Liver (tissue), 10 donors: ENCODE measurements at places on chromosomes 3 and 15. TPM values are rescaled to one million over a fixed set of nuclear protein-coding genes. Genes with fewer than 3 reads are reported as not detected.

Gene ZNF501
- 1.1 TPM for total RNA-seq

GRCh38 chr15:70795311-70795665 is 31.9 kb upstream of the UACA start:
- DNase-seq: no peak

DNA sequence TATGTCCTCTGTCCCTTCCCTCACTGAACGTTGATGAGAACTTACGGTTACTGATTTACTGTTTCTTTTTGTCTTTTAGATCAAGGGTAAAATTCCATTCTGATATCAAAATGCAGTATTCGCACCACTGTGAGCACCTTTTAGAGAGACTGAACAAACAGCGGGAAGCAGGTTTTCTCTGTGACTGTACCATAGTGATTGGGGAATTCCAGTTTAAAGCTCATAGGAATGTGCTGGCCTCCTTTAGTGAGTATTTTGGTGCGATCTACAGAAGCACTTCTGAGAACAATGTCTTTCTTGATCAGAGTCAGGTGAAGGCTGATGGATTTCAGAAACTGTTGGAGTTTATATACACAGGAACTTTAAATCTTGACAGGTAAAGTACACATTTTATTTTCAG is 990 bp downstream of the MYNN start:
- no peak for DNase-seq

DNA sequence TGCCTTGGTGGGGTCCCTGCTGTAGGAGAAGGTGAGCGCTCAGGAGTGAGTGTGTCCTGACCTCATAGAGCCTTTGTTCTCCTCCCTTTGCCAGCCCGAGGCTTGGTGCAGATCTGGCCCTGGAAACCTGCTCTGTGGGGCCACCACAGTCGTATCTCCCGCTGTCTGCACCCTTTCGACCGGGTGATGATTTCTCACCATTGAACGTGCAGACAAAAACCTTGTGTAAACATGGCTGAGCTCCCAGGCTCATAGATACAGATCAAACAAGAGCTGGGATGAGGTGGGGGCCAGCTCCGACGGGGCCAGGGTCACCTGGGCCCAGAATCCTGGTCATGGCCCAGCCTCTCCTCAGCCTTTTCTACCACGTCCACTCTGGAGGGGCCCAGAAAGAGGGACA is 34.6 kb upstream of the ESYT3 start:
- no peak for DNase-seq

DNA sequence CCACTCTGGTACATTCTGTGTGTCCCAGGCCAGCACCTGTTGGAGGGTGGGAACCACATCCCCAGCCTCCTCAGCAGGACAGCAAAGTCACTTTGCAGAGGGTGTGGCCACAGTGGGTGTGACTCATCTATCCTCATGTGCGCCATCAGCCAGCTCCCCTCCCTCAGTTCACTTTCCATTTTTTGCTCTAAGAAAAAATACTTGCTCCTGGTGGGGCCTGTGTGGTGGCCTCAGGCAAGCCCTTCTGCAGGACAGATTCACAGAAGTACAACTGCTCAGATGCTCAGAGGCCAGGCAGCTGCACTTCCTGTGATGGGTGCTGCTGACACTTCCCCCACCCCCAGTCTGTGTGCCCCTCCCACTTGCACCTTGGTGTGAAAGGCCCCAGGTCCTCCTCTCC is 78.3 kb upstream of the ALDH1L1 start:
- no peak for DNase-seq

DNA sequence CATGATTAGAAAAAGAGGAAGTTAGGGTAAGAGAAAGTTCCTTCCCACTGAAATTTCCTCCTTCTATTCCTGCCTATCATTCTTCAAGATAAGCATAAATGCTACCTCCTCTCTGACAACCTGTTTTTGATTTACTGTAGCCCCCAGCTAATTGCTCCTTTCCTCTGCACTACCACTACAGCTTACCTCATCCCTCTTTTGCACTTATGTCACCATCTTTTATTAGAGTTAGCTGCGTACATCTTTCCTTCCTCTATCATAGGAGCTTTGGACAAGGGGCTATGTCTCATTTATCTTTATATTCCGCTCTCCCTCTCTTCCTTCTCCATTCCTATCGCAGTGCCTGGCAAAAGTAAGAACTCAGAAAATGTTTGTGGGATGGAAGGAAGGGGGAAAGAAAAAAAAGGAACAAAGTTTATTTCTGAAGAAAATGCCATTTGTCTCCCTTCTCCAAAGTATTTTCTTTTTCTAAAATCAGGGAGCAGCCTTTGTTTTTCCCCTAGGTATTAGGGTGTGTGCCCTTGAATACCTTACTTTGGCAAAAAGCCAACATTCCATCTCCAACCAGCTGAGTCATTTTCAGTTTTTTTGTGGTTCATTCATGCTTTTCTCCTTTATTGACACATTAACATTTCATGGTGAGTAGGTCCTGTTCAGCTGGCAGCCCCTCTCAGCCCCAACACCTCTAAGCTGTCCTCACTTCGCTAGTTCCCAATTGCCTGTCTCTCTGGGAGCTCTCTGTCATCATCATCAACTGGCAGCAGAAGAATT is 87.6 kb upstream of the SOX2 start:
- no peak for DNase-seq

DNA sequence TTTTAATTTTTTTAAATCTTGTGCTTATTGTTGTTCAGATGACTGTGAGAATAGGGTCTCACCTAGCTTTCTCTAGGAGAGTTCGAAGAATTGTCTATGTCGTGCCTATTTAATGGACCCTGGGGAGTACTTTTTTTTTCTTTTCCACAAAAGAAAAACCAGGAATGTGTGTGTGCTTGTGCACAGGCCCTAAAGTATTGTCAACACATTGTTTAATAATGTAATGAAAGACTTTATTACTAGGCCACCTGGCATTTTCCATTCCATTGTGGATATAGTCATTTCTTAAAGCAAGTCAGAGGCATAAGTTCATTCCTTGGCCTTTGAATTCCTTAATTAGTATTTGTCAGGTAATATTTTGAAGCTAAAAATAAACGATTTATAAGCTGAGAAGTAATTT is 135.9 kb downstream of the KLHL25 start:
- DNase-seq: no peak

DNA sequence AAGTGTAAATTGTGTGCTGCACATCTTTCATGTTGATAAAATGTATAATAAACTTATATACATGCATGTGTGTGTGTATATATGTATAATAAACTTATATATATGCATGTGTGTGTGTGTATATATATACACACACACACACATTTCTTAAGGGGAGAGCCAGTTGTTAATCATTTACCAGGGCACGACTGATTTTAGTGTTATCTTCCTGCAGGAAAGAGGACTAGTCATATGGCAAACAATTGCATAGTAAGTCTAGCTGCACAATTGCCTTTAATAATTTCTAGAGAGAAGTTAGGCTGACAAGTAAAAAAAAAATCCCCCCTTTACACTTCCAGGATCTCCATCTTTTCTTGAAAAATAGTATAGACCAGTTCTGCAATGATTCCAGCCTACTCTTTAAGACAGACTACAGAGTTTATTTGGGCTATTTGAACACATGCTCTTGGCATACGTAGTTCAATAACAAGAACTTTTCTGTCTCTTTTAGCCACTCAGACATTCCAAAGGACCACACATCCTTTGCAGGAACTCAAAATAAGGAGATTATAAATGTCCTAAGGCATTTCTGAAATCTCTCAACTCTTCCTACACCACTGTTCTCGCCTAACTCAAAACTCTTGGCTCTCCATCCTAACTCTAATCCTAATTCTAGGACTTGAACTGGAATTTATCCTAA is 163.6 kb upstream of the SETMAR start:
- no peak for DNase-seq

DNA sequence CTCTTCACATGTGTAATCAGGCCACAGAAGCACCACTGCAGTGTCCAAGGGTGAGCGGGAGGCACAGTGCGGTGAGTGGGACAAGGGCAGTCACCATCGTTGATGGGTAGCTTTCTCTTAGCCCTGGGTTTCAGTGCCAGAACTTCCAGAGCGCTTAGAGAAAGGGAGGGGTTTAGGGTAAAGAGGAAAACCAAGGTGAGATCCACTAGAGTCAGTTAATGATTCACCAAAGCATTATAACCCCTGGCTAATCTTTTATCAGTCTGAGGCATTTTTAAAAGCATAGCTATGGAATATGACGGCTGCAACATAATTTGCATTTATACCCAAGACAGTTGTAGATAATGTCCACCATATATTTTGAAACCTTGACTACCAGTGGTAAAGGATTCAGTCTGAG is 94.8 kb downstream of the SHQ1 start:
- DNase-seq: no peak

DNA sequence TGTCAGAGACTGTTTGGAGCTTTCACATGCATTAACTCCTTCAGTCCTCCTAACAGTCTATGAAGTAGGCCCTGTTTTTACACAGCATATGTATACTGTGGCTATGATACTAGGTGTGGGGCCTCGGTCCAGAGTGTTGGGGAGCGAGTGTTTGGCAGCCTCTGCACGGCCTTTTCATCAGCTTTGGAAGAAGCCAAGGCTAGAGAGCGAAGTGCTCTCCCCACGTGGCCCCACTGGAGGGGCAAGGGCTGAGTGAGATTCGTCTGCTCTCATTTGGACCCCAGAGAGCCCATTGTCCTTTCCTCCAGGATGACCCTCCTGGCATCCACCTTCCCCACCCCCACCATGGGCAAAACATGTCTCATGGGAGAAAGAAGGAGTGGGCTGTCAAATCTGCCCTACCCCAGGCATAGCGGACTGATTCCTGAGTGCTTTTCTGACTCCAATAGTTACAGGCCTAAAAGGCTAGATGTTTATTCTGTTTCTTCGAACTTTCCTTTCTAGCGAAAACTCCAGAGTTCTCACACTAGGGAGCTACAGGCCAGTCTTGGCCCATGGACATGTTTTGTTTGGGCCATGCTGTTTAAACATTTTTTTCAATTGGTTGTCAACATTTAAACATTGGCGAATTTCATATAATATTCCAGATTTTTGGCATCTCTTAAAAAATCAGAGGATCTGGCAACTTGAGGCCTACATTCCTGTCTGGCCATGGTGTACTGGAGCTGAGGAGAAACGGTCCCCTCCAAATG is 76.0 kb downstream of the EEFSEC start:
- DNase-seq: no peak

GRCh38 chr15:48363474-48363873 is 32.2 kb downstream of the DUT start:
- DNase-seq: no peak

GRCh38 chr3:23834082-23834870 is 28.5 kb downstream of the UBE2E1 start:
- no peak for DNase-seq

Gene SLC49A4
- 7.7 TPM for total RNA-seq

Gene SERPINI2
- not detected for total RNA-seq

Gene ASB7
- 12.6 TPM for total RNA-seq

Gene TFG
- total RNA-seq: 70.8 TPM

GRCh38 chr15:44066211-44066827 is 128.8 kb downstream of the FRMD5 start:
- peak; percentile 59 for DNase-seq

GRCh38 chr3:45275006-45275704 is 49.1 kb upstream of the TMEM158 start:
- DNase-seq: no peak

DNA sequence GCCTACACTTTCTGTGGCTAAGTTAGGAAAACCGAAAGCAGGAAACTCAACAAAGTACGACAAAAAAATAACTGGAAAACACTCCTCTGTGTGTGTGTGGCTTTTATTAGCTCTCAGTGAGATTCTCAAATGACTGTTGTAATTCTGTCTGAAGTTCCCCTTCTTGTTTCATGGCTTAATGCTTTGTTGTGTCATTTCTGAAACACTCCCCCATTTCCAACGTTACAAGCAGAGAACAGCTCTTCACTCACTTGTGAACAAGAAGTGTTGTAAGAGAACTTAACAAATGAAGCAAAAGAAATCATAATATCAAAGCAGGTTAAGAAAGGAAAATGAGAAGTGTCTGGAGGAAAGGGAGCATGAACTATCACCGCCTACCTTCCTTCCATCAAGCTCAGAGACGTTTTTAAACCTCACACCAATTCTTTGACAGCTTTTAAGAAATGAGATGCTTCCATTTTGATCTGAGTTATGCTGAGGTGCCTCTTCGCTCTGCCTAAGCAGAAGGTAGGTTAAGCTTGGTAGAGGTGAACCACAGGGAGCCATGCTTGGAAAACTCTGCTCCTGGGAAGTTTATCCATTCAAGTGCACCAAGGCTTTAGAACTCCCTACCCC is 12.4 kb upstream of the SEC62 start:
- no peak for DNase-seq

- DNase-seq: no peak
Observed at GRCh38 chr15:42324308-42324707, 35.0 kb upstream of the CAPN3 start.

- no peak for DNase-seq
Observed at GRCh38 chr15:46126581-46126980, 491.8 kb downstream of the SQOR start.

Gene ZDHHC3
- total RNA-seq: 24.8 TPM

GRCh38 chr3:112804021-112804420 is 42.6 kb downstream of the CD200R1L start:
- no peak for DNase-seq

Gene C3orf38
- total RNA-seq: 16.0 TPM

- DNase-seq: no peak
Observed at GRCh38 chr3:57163751-57164150, 1.4 kb downstream of the IL17RD start.

- no peak for DNase-seq
Observed at GRCh38 chr3:64195789-64196188, 29.5 kb downstream of the PRICKLE2 start.

- DNase-seq: no peak
Observed at GRCh38 chr3:113231827-113232253, 20.5 kb downstream of the BOC start.

Gene PLA2G4D
- not detected for total RNA-seq

Gene ATOSA
- 77.8 TPM for total RNA-seq

GRCh38 chr3:46935168-46935858 is 41.2 kb downstream of the CCDC12 start:
- DNase-seq: no peak

Gene CLSTN2
- total RNA-seq: 2.2 TPM

- DNase-seq: no peak
Observed at GRCh38 chr15:89781891-89782618, 5.9 kb downstream of the MESP2 start.

DNA sequence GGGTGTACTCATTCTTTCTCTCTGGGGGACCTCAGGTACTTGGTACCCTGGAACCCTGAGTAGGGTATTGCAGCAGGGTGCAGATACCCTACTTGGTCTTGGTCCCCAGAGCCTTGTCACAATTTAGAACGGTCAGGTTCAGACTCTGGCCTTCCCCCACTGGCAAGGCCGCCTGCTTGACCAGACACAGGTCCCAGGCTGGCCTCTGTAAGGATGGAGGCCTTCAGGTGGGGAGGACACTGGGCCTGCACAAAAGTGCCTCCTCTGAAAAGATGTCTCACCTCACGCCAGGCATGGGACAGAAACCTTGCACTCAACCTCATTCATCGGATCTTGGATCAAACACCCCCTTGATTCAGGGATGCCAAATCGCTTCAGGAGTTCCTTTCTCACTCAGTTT is 158.4 kb downstream of the KLF13 start:
- DNase-seq: no peak

Gene ANKRD34C
- under 0.01 TPM for total RNA-seq

DNA sequence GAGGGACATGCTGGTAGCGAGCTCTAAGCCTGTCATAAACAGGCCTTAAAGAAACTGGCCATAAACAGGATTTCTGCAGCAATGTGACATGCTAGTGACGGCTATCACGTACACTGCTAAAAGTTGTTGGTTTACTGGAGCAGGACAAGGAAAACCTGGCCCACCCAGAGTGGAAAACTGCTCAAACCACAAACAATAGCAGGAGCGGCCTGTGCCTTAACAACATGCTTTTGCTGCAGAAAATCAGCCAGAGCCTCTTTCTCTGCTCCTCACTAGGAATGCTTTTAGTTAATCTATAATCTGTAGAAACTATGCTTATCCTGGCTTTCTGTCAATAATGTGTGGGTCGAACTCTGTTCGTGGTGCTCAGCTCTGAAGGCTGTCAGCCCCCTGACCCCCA is 202.9 kb upstream of the UBE3A start:
- no peak for DNase-seq
